ENCODE measurements at places on chromosomes 3 and 15.

- no peak for DNase-seq
These were observed 24.4 kb downstream of the FAN1 start for GRCh38 chr15:30928076-30928475.

GRCh38 chr3:61864886-61865285, 303.5 kb downstream of the PTPRG start:
- no peak for DNase-seq

DNA sequence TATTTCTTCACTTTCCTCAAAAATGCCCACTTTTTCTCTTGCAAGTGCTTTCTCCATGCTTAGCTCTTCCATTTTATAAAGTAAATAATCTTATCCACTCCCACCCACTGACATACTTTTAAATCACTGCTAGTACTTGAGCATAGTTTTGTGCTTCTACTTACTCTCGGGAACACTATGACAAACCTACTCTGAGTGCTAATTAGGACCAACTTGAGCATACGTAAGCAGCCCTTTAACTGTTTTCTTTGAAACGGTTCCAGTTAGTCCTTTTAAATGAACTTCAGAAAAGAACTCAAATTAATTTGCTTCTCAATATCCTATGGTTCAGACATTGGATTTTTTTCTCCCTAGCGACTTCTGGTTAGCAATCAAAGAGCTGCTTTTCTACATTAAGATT, 280.0 kb upstream of the SOX2 start:
- DNase-seq = no peak

DNA sequence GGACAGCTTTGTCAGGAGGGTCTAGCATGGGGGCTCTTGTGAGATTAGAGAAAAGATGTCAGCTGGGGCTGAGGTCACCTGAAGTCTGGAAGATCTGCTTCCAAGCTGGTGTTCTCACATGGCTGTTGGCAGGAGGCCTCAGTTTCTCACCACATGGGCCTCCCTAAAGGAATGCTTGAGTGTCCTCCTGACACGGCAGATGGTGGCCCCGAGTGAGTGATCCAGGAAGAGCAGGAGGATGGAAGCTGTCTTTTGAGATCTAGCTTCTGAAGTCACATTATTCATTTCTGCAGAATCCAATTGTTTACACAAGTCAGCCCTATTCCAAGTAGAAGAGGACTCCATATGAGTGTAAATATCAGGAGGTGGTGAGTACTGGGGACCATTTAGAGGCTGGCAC, 344.0 kb upstream of the PROK2 start:
- DNase-seq = no peak

GRCh38 chr3:108218811-108219210, 3.4 kb downstream of the IFT57 start:
- no peak for DNase-seq

GRCh38 chr15:31554261-31554660, 227.6 kb downstream of the KLF13 start:
- DNase-seq = no peak

DNA sequence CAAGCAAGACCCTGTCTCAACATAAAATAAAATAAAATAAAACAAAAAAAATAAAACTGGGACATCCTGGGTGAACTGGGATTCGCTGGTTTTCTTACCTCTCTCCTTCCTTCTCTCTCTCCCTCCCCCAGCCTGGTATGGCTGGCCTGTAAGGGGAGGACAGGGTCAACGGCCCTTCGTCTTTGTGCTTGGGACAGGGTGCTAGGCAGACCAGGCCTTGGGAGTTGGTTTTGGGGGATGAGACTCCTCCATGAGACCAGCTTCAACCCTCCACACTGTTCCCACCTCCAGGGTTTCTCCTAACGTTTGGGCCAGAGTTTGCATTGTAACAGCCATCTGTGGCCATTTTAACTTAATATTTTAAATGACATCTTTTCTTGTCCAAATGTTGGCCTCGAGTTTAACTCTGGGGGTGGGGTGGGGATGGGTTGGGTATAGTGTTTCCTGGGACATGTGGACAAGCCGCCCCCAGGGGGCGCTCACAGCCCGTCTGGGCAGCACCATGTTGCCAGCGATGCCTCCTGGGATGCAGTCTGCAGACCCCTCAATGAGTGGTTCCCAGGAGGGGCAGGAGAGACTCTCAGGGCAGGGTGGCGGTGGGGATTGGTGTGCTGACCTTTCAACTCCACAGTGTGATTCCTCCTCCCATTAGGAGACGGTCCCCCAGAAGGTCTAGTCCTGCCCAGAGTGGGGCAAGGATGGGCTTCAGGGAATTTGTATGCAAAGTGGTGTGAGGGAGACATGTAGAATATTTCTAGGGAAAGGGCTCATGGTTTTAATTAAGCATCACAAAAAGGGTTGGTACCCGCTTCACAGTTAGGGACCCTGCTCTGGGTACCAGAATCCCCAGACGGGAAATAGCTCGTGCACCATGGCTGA, 37.7 kb upstream of the LCTL start:
- DNase-seq = peak; percentile 30

DNA sequence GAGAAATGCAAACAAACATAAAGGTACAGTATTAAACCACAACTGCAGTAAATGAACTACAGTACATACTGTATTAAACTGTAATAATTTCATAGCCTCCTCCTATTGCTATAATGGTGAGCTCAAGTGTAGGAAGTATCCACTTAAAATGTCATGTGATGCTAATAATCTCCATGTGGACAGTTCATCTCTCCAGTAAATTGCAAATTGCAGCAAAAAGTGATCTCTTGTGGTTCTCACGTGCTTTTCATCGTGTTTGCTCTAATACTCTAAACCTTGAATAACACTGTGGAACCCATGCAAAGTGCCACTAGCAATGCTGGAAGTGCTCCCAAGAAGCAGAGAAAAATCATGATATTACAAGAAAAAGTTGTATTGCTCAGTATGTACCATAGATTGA, 9.2 kb upstream of the FNDC3B start:
- DNase-seq = no peak

DNA sequence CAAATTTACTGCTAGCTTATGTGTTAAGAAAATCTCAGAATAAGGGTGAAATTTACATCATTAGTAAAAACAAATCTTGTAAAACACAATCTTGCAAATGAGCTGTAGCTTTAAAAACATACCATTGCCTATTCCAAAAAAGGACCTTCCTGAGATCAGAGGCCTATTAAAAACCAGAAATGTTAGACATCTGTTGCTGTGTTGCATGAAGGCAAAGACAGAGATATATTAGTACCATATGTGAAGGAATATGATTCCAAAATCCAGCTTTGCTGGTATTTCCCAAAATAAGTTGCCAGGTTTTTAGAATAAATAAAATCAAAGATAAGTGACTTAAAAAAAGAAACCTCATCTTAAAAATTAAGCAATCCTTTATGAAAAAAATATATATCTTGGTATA, 504.1 kb upstream of the CDIN1 start:
- DNase-seq = no peak

DNA sequence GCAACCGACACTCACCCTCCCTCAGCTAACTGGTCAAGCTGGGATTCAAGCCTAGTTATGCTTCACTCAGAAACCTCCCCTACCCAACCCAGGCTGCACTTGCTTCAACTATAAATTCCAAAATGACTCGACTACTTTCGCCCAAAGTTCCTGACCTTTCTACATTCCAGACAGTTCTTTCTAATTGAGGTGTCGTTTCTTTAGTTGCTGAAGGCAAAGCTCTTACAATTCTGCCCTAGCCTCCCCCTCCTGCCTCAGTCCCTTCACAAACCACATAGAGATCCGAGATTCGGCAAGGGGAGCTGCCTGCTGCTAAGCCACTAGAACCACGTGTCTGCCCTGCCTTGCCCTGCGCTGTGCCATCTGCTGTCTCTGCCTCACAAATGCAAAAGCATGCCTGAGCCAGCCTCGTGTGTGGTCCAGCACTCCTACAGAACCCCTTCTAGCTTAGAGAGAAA, 74.7 kb upstream of the SH3GL3 start:
- DNase-seq = no peak

- DNase-seq = no peak
These were observed 8.8 kb upstream of the B3GNT5 start for GRCh38 chr3:183244219-183244618.

GRCh38 chr3:46184469-46184868, 23.6 kb downstream of the CCR1 start:
- no peak for DNase-seq

GRCh38 chr3:124315215-124316033, 323.5 kb upstream of the ROPN1 start:
- no peak for DNase-seq

DNA sequence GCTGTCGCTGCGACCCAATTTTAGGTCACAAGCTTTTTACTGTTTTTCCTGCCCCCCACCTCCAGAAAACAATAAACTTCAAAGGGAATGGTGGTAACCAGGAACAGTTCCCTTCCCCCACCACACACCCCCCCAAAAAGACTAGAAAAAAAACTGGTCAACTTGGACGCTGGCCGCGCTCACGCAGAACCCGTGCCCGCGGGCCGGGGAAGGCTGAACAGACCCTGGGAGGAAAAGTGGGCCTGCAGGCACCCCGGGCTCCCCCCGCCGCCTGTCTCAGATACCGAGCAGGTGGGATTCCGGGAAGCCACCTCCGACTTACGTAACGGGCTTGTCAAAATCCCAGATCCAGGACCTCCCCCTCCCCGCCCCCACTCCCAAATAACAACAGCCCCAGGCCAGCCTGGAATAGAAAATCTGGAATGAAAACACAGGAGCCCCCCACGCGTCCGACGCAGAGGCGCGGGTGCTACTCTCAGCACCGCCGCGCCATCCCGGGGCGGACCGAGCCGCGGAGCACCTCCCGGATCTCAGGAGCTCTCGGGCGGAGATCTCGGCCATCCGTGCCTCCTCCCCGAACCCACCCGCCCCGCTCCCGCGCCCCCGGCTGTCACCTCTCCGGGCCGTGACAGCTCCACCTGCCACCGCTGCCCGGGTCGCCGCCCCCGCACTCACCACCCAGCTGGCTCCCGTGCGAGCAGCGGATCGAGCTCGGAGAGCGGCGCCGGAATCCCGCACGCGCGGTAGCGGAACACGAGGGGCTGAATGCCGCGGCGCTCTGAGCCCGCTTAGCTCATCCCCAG, 557 bp downstream of the DENND4A start:
- no peak for DNase-seq

DNA sequence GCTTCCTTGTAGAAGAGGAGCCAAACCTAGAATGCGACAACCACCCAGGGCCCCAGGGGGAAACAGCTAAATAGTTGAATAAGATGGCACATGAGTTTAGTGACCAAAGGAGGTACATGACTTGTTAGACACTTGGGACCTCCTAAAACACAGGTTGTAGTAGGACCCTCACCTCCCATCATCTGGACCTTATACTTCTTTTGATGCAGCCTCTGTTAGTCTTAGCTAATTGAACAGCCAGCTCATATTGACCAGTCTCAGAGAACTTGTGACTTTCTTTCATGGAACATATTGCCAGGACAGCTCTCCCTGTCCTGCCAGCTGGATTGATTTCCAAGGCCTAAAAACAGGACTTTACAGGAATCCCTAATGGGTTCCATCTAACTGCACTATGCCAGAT, 45.0 kb downstream of the SPSB4 start:
- DNase-seq = no peak

DNA sequence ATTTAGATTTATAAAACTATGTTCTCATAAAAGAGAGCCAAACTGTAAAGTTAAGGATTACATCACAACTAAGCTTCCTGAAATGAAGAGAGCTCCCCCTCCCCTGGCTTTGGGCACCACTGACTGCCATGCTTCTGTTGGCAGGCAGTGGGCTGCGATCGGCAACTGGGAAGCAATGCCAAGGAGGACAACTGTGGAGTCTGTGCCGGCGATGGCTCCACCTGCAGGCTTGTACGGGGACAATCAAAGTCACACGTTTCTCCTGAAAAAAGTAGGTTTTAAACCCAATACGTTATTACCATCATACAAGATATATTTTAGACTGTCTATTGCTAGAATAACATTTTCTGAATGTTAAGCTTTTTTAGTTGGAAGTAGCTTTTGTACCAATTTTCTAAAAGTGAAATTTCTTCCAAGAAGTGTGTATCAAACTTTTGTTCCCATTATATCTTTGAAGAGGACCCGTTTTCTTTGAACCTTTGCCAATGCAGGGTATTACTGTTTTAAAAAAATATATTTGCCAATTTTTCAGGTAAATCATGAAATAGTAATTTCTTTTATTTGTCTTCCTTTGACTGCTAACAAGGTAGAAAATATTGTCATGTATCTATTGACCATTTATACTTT, 184.1 kb downstream of the ADAMTSL3 start:
- no peak for DNase-seq

DNA sequence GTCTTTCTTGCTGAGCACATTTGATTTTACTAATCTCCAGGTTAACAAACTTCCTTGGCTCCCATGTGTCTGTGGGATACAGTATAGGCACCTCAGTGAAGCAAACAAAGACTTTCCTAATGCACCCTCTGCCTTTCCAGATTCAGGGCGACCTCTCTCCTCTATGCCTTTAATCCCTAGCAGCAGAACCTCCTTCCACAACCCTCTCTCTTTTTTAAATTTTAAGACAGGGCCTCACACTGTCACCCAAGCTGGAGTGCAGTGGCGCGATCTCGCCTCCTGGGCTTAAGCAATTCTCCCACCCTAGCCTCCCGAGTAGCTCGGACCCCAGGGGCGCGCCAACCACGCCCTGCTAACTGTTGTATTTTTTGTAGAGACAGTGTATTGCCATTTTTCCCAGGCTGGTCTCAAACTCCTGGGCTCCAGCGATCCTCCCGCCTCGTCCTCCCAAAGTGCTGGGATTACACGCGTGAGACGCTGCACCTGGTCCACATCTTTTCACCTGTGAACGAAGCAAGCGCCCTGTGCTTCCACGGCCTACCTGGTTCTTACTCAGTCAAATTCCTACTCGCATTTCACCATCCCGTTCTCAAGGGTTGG, 1.7 kb upstream of the HACD3 start:
- no peak for DNase-seq

GRCh38 chr3:106167728-106168127, 298.9 kb upstream of the CBLB start:
- DNase-seq = no peak

DNA sequence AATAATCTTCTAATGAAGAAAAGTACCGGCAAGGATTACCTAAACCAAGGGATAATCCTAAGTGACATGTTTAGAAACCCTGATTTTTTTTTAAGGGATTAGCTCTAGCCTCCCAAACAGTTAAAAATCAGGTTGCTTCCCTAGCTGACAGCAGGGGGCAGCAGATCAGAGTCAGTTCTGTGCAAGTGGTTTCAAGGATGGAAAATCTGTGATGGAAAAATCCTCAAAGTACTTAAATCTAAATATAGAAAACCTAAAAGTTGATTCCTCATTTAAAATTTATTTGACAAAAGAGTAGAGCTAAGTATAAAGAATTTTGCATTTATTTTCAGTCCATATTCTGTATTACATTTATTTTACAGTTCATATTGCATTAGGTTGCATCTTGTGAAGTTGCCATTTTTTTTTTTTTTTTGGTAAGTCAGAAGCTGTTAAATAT, 107.6 kb downstream of the PEX5L start:
- DNase-seq = peak; percentile 21

- DNase-seq = no peak
These were observed 887.3 kb downstream of the NTRK3 start for GRCh38 chr15:87369269-87369668.

GRCh38 chr3:138188013-138188730, 1.1 kb downstream of the ARMC8 start:
- DNase-seq = peak; percentile 6
